Right cardiac atrium (tissue), 5 donors: ENCODE measurements at places on chromosomes 16 and 17. TPM values are rescaled to one million over a fixed set of nuclear protein-coding genes. Genes with fewer than 3 reads are reported as not detected.

- DNase-seq, result peak; percentile 19
These were observed 28.7 kb downstream of the SOX8 start for GRCh38 chr16:1010251-1010650.

GRCh38 chr16:19841184-19841583 lies 43.5 kb downstream of the GPRC5B start:
- DNase-seq, result no peak

WFIKKN2 gene
- total RNA-seq, result 0.75 TPM

DNA sequence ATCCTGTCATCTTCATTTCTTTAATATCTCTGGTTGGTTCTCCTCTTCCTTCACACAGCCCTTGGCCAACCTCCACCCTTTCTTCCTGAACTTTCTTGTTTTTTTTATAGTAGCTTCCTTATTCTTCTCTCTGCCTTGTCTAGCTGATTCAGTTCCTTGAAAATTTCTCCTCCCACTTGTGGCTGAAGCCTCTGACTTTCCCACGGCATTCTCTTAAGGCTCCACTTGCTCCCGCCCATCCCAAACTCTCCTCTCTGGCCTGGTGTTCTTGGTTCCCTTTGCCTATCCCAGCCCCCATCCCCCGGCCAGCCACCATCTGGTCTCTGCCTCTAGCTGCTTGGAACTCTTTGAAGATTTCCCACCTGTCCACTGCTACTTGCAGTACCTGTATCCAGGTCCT lies 29.1 kb downstream of the NLRP1 start:
- no peak for DNase-seq

DNA sequence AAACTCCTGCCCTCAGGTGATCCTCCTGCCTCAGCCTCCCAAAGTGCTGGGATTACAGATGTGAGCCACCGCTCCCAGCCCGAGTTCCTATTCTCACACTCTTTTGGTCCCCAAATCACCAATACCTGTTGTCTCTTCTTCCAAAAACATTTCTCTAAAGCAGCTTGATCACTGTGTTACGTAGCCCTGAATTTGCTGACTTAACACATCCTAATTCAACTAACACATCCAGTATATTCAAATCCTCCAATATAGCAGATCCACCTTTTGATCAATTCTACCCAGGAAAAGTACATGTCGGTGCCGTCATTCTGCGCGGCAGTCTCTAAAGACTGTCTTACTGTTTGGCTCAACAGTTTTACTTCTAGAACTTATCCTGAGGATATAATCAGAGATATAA lies 191.3 kb downstream of the ZNF18 start:
- no peak for DNase-seq

- no peak for DNase-seq
These were observed 104.9 kb downstream of the SYCE1L start for GRCh38 chr16:77304134-77304533.

MAP3K14 gene
- total RNA-seq, result 17.1 TPM

DNA sequence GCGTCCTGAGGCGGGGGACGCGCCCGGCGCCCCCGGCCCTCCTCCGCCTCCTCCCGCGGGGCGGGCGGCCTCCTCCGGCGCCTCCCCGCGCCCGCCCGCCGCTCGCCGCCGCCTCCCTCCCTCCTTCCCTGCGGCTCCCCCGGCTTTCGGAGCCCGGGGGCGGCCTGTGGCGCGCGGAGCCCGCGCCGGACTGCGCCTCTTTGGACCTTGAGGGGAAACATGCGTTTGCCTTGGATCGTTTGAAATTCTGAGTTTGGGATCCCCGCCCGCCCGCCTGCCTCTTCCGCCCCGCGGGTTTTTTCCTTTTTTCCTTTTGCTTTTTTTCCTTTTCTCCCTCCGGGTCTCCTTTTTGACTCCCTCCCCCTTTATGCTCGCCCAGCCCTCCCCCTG lies 390 bp downstream of the ZNRF1 start:
- DNase-seq, result peak; percentile 38
